ENCODE measurements at places on chromosomes 3 and 15. TPM values are rescaled to one million over a fixed set of nuclear protein-coding genes. Genes with fewer than 3 reads are reported as not detected.

The RAD51 gene
- total RNA-seq = not detected

- no peaks in the 10 kb centered on the region for H3K36me3 ChIP-seq
- H3K27me3 ChIP-seq = no peaks in the 10 kb centered on the region
- no peak overlapping the region for H3K4me3 ChIP-seq
- no peak for DNase-seq
Observed at GRCh38 chr3:11080492-11080891, 73.8 kb upstream of the HRH1 start.

- peaks cover 38% of the 10 kb centered on the region for H3K36me3 ChIP-seq
- no peaks in the 10 kb centered on the region for H3K27me3 ChIP-seq
- DNase-seq = no peak
- H3K27ac ChIP-seq = no peak overlapping the region
- H3K4me1 ChIP-seq = peaks cover 32% of the 10 kb centered on the region
Observed at GRCh38 chr15:80163217-80163616, 10.4 kb downstream of the FAH start.

- no peak for DNase-seq
- H3K27ac ChIP-seq = no peak overlapping the region
- H3K27me3 ChIP-seq = no peaks in the 10 kb centered on the region
Observed at GRCh38 chr3:129553719-129554118, 10.7 kb downstream of the H1-8 start.

- DNase-seq = no peak
- H3K36me3 ChIP-seq = peaks cover 14% of the 10 kb centered on the region
- no peaks in the 10 kb centered on the region for H3K27me3 ChIP-seq
- no peak overlapping the region for H3K27ac ChIP-seq
- peaks cover 43% of the 10 kb centered on the region for H3K4me1 ChIP-seq
- no peak overlapping the region for H3K4me3 ChIP-seq
Observed at GRCh38 chr3:183267140-183267539, 14.1 kb downstream of the B3GNT5 start.

The CCDC54 gene
- not detected for total RNA-seq

The KCNAB1 gene
- total RNA-seq = not detected

The GPR160 gene
- total RNA-seq = 0.58 TPM

DNA sequence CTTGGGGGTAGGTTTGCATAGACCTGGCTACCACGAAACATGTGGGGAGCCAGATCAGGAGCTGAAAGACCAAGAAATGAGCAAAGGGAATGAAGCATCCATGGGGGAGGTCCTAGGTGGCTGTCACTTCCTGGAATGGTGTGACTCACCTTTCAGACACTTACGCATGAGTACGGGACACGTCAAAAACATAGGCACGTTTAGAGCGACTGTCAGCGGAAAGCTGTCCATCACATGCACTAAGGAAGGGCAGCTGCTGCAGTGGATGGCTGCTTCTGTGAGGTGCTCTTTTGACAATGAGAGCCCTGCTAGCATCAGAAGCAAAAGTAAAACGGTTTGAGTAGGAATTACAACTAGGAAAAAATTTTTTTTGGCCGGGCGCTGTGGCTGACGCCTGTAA, 244.6 kb upstream of the CCDC54 start:
- no peaks in the 10 kb centered on the region for H3K4me1 ChIP-seq
- no peak overlapping the region for H3K27ac ChIP-seq
- DNase-seq = no peak
- H3K36me3 ChIP-seq = no peaks in the 10 kb centered on the region
- no peaks in the 10 kb centered on the region for H3K27me3 ChIP-seq
